ENCODE measurements at places on chromosomes 12 and 14. TPM values are rescaled to one million over a fixed set of nuclear protein-coding genes. Genes with fewer than 3 reads are reported as not detected.

DNA sequence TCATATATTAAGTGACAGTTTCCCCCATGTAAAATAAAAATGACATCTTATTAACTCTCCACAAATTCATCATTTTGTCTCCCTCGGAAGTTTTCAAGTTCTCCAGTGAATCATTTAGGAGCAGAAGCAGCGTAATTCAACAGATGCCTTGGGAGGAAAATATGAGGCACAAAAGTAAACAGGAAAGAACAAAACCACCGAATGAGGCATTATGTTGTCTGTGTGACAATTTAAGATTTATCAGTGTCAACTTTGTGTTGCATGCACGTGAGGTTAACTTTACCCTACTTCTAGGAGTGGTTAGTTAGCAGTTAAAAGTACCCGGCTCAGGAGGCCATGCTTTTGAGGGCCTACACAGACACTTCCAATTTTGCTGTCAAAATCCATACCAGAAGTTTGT is 258.6 kb downstream of the IPO8 start:
- no peaks in the 10 kb centered on the region for H3K36me3 ChIP-seq
- no peak overlapping the region for H3K4me3 ChIP-seq
- H3K27me3 ChIP-seq: no peaks in the 10 kb centered on the region
- no peak for DNase-seq

GRCh38 chr12:124279846-124280360 is 15.0 kb upstream of the RFLNA start:
- H3K4me3 ChIP-seq: no peak overlapping the region
- no peak for DNase-seq
- H3K36me3 ChIP-seq: no peaks in the 10 kb centered on the region
- H3K27me3 ChIP-seq: no peaks in the 10 kb centered on the region
- no peak overlapping the region for H3K27ac ChIP-seq
- no peaks in the 10 kb centered on the region for H3K4me1 ChIP-seq

DNA sequence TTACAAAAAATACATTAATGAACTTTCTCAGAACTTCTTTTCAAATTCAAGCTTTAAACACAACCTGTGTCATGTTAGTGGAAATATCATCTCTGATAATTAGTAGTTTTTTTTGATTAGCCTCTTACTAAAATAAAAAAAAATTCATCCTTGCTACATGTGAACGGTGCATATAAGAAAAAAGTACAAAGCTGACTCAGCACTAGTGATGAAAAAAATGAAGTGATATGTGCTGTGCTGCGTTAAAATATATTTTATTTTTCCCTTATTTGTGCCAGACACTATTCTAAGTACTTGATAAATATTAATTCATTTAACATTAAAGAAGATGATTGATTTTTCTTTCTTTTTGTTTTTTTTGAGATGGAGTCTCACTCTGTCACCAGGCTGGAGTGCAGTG is 7.5 kb downstream of the IKBIP start:
- no peak for DNase-seq
- no peaks in the 10 kb centered on the region for H3K27me3 ChIP-seq
- H3K36me3 ChIP-seq: no peaks in the 10 kb centered on the region
- H3K4me3 ChIP-seq: no peak overlapping the region

DNA sequence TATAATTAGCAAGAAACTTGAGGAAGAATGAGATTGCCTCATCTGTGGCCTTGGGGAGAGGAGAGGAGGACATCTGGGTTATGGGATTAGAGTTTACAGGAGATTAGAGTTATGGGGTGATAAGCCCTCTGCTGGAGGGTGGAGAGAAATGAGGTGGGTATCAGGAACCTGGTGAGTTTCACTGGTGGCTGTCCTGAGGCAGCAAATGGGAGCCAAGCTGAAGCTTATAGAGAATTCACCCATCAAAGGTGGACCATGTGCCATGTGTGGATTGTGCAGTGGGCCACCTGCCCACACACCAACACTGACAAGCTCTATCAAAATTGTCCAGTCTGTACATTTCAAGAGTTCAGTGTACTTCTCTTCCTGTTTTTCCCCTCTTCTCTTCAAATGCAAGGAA is 135.3 kb downstream of the AEBP2 start:
- H3K4me1 ChIP-seq: peaks cover 16% of the 10 kb centered on the region
- no peak overlapping the region for H3K27ac ChIP-seq
- H3K27me3 ChIP-seq: no peaks in the 10 kb centered on the region
- no peak for DNase-seq
- no peaks in the 10 kb centered on the region for H3K36me3 ChIP-seq
- H3K4me3 ChIP-seq: no peak overlapping the region

- H3K27me3 ChIP-seq: no peaks in the 10 kb centered on the region
- H3K4me1 ChIP-seq: no peaks in the 10 kb centered on the region
- no peak for DNase-seq
- no peaks in the 10 kb centered on the region for H3K36me3 ChIP-seq
Measured at GRCh38 chr14:58566979-58567378, 70.8 kb upstream of the DACT1 start.

GRCh38 chr12:91505006-91505405 is 322.4 kb upstream of the DCN start:
- no peak for DNase-seq
- H3K4me3 ChIP-seq: no peak overlapping the region
- no peaks in the 10 kb centered on the region for H3K27me3 ChIP-seq

DNA sequence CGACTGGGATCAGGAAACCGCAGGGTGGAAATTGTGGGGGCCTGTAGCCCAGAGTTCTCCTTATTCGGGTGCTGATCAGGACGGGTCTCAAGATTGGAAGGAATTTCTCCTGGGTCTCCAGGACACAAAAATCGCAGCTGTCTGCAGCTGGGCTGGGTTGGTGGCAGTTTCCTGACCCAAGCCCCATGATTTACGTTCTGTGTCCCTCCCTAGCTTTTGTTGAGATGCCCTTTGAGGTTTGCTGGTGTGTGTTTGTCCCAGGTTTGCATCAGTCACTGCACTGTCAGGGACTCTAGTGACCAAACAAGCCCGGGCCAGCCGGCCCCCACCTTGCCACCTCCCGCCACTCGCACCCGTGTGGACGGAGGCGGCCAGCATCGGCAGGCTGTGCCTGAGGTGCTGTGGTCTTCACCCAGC is 89.5 kb downstream of the FBXL14 start:
- no peaks in the 10 kb centered on the region for H3K36me3 ChIP-seq
- H3K27me3 ChIP-seq: no peaks in the 10 kb centered on the region
- no peak overlapping the region for H3K27ac ChIP-seq
- peaks cover 20% of the 10 kb centered on the region for H3K4me1 ChIP-seq
- no peak overlapping the region for H3K4me3 ChIP-seq

- H3K27me3 ChIP-seq: no peaks in the 10 kb centered on the region
- H3K27ac ChIP-seq: no peak overlapping the region
- H3K4me1 ChIP-seq: no peaks in the 10 kb centered on the region
- H3K36me3 ChIP-seq: peaks cover 50% of the 10 kb centered on the region
- H3K4me3 ChIP-seq: no peak overlapping the region
Measured at GRCh38 chr14:77421201-77421600, 2.1 kb downstream of the NOXRED1 start.

DNA sequence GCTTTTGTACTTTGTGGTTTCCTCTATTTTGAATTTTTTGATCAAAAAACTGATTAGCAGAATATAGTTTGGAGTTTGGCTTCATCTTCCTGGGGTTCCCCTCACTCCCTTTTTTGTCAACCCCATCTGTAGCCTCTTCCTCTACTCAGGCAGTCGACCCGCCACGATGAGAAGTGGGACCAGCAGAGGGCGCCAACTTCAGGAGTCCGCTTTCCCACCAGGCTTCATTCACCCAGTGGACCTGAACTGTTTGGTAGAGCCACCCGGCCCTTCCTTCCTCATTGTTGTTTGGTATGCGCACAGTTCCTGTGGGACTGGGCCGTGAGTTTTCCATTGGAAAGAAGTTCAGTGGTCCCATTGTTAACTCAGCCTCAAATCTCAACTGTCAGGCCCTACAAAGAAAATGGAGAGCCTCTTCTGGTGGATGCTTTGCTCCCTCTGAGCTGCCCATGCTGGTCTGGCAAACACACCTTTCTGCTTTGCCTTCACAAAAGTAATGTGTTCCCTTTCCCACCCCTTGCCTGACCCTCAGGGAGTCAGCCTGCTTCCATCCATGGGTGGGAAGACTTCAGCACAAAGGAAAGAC is 21.7 kb downstream of the TMBIM6 start:
- H3K27me3 ChIP-seq: no peaks in the 10 kb centered on the region
- peak overlapping the region; percentile 10 for H3K27ac ChIP-seq
- no peaks in the 10 kb centered on the region for H3K4me1 ChIP-seq
- H3K4me3 ChIP-seq: no peak overlapping the region
- DNase-seq: peak; percentile 73

GRCh38 chr12:130424858-130425697 is 87.4 kb downstream of the PIWIL1 start:
- no peaks in the 10 kb centered on the region for H3K36me3 ChIP-seq
- no peaks in the 10 kb centered on the region for H3K4me1 ChIP-seq
- H3K27me3 ChIP-seq: no peaks in the 10 kb centered on the region
- no peak overlapping the region for H3K4me3 ChIP-seq

GRCh38 chr12:4569261-4569660 is 7.3 kb downstream of the DYRK4 start:
- no peaks in the 10 kb centered on the region for H3K4me1 ChIP-seq
- no peak for DNase-seq
- H3K36me3 ChIP-seq: no peaks in the 10 kb centered on the region
- no peak overlapping the region for H3K27ac ChIP-seq

GRCh38 chr12:98354520-98355035 is 160.8 kb upstream of the TMPO start:
- no peaks in the 10 kb centered on the region for H3K36me3 ChIP-seq
- H3K27ac ChIP-seq: no peak overlapping the region
- H3K4me3 ChIP-seq: no peak overlapping the region
- H3K4me1 ChIP-seq: no peaks in the 10 kb centered on the region
- no peaks in the 10 kb centered on the region for H3K27me3 ChIP-seq

DNA sequence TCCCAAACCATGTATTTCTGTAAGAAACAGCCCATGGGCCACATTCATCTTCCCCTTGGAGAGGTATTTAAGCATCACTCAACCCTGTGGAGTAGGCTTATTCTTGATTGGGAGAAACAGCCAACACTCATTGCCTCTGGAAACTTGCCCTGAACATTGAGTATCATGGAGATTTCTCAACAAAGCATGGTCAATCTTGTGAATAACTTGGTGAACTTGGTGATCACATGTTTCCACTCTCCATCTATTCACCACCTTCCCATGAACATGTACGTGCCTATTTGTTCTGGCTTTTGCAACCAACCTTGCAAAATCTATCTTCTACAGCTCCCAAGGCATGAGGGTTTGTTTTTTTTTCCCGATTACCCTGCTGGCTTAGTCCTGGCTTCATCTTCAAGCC is 163.2 kb downstream of the PAH start:
- no peaks in the 10 kb centered on the region for H3K4me1 ChIP-seq
- H3K36me3 ChIP-seq: no peaks in the 10 kb centered on the region
- no peak for DNase-seq
- no peak overlapping the region for H3K4me3 ChIP-seq
- H3K27ac ChIP-seq: no peak overlapping the region

CMA1 gene
- 0.04 TPM for polyA plus RNA-seq

TMCC3 gene
- polyA plus RNA-seq: 32.6 TPM

KLRG1 gene
- polyA plus RNA-seq: 2.2 TPM

LRRC43 gene
- polyA plus RNA-seq: not detected

TECPR2 gene
- 19.9 TPM for polyA plus RNA-seq

PLCZ1 gene
- polyA plus RNA-seq: not detected

SOAT2 gene
- polyA plus RNA-seq: 0.07 TPM

ZNF641 gene
- polyA plus RNA-seq: 25.1 TPM
